ENCODE measurements at places on chromosomes 1 and 21.
A peak's percentile ranks its signal among the peaks of the same experiment; 100 is the strongest.

DNA sequence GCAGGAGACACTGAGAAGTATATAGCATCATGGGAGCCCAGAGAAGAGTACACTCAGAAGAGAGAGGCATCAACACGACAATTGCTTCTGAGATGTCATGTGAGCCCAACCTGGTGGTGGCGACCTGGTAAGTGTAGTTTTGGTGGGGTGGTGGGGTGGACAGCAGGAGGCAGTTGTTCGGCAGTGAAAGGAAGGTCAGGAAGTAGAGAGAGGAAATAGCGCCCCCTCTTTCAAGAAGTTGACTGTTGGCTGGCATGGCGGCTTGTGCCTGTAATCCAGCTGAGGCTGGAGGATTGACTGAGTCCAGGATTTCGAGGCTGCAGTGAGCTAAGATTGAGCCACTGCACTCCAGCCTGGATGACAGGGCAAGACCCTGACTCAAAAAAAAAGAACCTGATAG is 12.6 kb downstream of the RSPO1 start:
- DNase-seq = no peak

DNA sequence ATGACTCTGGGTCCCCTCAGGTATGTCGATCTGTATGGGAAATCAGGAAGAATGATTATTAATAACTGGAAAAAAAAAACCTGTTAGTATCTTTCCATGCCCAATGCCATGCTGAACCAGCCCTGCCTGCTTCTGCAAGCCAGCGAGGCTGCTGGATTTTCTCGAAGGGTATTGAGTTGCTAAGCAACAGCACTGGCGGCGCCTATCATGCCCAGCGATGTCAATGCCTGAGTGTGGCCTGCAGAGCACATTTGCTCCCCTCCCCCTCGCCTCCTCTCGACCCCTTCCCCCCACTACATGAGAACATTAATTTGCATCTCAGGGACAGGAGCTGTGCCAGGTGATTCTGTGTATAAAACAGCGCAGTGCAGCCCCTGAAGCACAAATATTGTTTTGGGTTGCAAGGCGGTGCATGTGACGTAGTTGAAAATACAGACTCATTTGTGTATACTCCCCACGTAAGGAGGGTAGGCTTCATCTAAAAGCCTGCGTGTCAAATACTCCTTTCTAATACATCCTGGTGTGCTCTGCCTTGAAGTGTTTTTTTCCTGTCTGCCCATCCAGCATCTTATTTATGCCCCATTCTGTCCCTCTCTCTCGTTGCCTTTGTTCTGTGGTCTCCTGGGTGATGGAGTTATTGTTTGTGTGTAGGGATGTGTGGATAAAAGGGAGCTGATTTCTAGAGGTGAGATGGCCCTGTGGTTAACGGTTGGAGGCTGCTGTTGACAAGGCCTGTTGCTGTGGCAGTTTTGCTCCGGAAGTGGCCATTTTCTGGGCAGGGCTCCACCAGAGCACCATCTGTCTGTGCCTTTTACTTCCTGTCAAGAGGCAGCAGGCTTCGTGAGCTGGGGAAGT is 32.7 kb upstream of the ATP5PO start:
- DNase-seq = peak; percentile 46

GRCh38 chr1:64942118-64942517 is 24.2 kb downstream of the JAK1 start:
- no peak for DNase-seq

DNA sequence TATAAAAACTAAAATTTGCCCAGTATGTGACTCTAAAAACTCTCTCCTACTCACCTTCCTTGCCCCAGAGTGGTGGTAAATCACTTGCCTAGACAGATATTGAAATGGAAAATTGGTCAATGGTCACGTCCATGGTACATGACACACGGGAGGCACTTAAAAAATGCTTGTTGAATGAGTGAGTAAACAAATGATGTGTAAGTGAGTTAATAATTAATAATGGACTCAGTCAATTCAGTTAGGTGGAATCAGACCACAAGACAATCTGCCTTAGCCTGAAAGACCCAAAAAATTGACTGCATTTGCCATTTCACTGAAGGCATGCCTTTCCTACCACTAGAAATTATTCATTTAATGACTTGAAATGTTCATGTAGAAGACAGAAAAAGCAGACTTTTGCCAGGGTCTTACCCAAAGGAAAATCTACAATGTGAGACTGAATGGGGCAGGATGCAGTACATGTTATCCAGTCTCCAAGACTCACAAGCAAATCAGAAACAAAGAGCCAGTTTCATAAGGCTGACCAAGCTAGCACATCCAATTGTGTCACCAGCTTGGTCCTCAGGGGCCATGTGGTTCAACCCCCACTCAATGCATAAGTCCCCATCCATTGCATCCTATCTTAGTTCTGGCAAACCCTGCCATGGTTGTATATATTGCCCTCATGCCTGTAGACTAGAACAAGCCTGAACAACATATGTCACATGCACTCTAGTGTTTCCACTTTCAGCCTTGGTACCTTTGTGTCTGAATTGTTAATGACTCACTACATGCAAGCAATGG is 73.6 kb downstream of the TBX15 start:
- no peak for DNase-seq

DNA sequence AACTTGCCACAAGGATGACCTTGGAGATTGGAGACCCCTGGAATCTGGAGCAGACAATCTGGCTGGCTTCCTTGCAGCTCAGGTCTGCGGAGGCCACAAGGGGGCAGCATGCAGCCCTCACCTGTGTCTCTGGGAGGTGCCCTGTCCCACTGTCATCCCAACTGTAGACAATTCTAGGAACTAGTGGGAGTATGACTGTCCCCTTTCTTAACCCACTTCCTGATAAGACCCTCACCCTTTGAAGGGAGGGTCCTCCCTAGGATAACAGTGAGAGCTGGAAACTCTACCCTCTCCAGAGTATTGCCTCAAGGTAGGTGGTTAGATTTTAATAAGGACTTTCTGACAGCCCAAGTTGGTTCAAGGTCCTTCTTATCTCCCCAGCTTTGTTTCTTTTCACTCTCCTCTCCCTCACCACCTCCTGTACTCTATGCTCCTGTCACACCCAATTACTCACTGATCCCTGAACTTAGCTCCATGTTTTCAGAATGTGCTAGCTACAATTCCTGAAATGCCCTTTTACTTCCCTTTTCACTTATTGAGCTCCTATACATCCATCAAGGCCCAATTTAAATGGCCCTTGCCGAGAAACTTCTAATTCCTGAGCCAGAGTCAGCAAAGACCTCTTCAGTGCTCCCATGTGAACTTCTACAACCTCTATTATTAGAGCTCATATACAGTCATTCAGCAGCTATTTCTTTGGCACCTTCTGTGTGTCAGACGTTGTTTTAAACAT is 9.2 kb upstream of the KCNQ4 start:
- peak; percentile 47 for DNase-seq

DNA sequence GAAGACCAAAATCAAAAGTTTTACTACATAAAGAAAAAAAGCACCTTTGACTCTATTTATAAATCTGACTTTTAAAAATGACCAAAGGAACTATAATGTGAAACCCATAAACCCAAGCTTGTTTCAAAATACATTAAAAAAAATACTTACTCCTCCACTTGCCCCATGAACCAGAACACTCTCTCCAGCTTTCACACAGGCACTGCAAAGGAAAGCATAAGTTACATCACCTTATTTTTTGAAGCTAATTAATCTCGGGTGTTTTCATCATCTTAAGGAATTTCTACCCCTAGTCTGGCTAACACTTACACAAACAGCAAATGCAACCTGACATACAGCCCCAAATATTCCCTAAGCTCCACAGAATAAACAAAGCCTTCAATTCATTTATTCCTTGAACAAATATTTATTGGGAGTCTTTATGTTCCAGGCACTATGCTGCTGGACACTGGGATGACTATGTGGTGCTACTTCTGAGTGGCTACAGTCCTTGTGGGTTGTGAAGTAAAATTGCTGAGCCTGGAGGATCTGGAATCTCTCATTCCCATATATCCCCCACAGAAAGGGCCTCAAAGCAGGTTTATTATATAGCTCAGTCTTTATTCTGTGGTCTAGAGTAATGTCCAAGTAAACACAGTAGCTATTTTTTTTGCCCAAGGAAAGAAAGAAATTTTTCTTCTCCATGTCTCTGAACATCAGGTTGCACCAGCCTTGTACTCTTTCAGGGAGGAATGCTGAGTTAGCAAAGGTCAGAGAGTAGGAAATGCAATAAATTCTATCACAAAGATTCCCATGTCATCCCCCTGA is 18.2 kb downstream of the CRYZ start:
- DNase-seq = no peak

GRCh38 chr1:66750577-66750976 is 1.7 kb upstream of the DYNLT5 start:
- DNase-seq = no peak

DNA sequence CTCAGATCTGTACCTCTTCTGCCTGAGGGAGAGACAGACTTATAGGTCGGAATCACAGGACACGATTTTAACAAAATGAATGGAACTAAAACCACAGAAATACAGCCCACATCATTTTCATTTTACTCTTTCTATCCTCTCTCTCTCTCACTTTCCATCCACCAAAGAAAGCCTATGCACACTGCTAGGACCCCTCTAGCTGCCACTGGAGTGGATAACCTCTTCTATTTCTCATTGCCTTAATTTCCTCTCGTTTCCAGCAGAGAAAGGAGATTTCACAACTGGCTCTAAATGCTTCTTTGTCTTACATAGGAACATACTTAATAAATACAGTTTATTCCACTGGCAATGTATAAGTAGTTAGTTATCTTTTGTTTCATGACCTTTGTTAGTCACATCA is 867.8 kb upstream of the ADGRL4 start:
- DNase-seq = no peak

DNA sequence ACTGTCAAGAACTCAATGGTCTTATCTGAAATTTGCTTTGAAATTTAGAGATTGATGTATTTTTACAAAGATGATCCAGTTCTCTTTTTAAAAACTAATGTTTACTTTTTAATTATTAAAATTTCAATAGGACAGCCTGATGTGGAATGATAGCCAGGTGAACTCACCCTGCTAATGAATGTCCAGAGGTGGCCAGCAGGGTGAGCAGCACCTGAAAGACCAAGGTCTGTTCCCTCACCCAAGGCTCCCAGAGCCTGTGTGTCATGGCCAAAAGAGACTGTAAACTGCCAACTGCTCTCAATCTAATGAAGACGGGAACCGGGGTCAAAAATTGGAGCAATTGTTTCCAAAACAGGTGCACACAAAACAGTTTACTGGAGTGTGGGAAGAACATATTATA is 340.4 kb downstream of the DISC1 start:
- no peak for DNase-seq

DNA sequence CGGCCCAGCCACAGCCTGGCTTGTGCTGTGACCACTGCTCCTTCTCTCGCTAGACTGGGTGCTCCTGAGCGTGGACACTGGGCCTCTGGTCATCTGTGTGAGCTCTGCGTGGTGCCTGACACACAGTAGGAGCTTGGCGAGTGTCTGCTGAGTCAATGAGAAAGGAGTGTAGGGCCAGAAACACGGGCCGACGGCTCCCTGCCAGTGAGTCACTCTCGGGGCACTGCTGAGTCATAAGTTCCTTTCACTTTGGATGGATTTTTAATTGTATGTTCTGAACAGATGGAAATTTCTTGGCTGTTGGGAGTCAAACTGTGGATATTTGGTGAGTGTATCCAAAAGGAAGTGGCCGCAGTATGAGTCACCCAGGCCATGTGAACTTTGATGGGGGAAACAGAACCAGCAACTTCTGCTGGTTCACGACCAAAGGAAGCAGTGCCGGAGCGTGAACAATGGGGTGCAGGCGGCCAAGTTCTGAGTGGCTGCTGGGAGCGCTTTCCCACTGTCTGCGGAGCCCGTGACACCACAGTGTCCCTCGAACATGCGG is 41.0 kb upstream of the COL18A1 start:
- DNase-seq = no peak

DNA sequence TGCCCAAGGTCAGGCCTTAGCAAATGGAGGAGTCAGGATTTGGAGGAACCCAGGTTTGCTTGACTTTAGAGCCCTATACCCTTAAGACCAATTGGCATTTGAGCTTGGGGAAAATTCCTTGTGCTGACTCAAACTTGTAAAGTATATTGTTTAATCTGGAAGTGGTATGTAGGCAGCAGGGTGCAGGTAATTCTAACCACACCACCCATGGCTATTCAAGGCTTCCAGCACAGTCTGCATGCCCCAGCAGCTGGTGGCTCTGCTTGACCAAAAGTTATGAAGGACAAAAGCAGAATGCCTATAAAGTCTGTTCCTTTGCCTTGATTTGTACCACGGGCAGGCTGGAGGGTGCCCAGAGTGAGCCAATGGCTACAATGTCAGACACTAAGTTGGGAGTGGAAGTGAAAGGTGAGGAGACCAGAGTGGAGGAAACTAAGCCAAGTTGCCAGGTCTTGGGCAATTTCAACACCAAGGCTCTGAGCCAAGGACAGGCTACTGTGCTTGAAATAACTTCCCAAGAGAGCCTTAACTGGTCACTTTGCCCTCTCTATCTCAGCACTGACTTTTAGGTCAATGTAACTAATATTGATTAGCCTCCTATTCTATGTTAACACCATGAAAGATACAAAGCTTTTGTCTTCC is 4.7 kb upstream of the G0S2 start:
- no peak for DNase-seq

DNA sequence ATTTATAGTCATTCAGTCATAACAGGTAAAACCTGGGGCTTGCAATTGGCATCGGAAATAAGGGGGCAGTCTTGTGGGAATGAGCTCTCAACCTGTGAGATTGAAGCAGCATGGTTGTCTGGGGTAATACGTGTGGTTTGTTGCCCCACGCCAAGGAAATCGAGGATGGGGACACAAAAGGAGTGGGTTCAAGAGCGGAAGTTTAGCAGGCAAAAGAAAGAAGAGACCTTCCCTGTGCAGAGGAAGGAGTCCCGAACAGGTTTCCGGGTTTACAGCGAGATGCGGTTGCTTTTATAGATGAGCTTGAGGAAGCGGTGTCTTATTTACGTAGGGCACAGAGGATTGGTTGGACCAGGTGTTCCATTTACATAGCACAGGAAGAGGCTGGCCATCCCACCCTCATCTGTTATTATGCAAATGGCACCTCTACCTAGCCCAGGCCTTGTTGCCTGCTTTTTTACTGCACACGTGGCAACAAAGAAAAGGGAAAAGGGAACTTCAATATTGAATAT is 37.3 kb downstream of the IFNAR1 start:
- no peak for DNase-seq

DNA sequence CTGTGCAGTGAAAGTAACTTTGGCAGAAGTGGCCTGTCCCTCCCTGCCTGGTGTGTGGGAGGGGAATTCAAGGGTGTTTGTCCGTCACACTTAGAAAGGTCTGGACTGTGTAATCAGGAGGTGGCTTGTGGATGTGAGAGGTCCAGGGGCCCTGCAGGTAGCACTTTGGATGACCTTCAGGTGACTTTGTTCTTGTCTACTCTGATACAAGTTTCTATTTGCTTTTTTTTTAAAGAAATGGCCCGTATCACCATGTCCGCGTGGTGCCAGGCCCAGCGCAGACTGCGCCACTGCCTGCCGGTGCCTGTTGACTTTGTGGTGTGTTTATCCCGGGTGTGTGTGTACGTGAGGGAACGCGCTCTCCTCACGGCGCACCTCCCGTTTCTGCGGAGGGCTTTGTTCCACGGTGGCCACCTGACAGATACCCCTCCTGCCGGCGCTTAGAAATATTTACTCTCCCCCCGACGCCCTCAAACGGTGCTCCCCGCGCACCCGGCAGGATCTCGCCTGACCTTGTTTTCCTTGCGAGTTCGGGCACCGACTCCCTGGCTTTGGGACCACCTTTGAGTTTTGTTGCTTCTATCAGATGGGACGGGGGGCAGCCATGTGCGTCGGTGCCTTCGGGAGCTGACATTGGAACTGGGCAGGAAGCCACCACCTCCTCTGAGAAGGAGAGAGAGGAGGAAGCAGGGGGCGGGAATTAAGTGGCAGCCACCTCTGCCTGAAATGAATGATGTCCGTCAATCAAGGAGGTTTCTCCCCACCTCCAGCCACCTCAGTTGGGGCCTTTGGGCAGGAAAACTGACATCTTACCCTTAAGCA is 119.4 kb downstream of the PRDM16 start:
- DNase-seq = no peak

GRCh38 chr1:157932069-157932468 is 61.4 kb upstream of the KIRREL1 start:
- DNase-seq = no peak

Data from activated naive CD8-positive, alpha-beta T cell treated with anti-CD3 and anti-CD28 coated beads, Interleukin-2, amount 50 U/mL, for 16 hours (primary cell).